Esophagus squamous epithelium (tissue), 5 donors: ENCODE measurements at places on chromosomes 6 and 20.
A peak's percentile ranks its signal among the peaks of the same experiment; 100 is the strongest.

DNA sequence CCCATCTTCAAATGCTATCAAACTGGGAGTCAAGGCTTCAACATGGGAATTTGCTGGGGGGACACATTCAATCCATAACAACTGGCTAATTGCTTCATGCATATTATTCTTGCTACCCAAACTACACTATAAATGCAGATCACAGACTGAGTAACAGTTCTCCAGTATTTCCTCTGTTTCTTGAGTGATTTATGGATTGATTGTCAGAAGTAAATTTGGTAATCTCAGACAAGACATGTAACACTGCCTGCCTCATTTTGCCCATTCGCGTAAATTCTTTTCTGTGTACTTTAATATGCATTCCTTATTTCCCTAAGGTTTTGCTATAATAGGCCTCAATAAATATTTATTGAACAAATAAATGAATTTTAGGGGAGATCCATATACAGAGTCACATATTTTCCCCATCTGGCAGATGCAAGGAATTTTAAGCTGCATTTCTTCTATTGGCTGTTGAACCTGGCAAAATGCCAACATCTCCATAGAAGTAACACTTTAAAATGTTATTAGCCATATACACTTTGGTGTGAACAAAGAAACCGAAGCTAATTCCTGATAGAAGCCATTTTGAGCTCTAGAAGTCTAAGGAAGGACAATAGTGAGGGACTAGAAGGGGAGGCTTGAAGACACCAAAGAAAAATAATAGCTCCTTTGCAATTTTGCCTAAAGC is 98.2 kb downstream of the QRSL1 start:
- H3K36me3 ChIP-seq = no peaks in the 10 kb centered on the region
- no peaks in the 10 kb centered on the region for H3K27me3 ChIP-seq
- H3K4me1 ChIP-seq = no peaks in the 10 kb centered on the region
- no peak for DNase-seq
- H3K27ac ChIP-seq = no peak overlapping the region
- H3K4me3 ChIP-seq = no peak overlapping the region

- no peaks in the 10 kb centered on the region for H3K27me3 ChIP-seq
- no peak overlapping the region for H3K27ac ChIP-seq
- H3K4me3 ChIP-seq = no peak overlapping the region
Measured at GRCh38 chr6:63525186-63525878, 46.9 kb upstream of the LOC128125822 start.

DNA sequence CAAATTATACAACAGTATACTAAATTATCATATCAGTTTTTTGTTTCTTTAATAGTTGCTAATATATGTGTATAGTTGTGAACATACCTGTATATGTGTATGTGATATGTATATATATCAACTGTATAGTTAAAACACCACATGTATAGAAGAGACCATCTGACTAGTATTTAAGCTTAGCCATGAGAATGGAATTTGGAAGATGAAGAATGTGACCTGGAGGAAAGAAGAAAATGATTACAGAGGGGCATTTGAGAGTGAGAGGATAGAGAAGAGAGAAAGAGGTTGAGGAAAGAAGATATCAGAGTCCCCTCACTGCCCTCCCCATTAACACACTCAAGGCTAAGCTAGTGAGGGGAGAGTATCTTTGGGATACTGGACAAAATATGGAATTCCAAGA is 335.9 kb downstream of the BCKDHB start:
- DNase-seq = no peak
- no peaks in the 10 kb centered on the region for H3K27me3 ChIP-seq
- no peaks in the 10 kb centered on the region for H3K36me3 ChIP-seq
- no peak overlapping the region for H3K4me3 ChIP-seq
- H3K4me1 ChIP-seq = no peaks in the 10 kb centered on the region

DNA sequence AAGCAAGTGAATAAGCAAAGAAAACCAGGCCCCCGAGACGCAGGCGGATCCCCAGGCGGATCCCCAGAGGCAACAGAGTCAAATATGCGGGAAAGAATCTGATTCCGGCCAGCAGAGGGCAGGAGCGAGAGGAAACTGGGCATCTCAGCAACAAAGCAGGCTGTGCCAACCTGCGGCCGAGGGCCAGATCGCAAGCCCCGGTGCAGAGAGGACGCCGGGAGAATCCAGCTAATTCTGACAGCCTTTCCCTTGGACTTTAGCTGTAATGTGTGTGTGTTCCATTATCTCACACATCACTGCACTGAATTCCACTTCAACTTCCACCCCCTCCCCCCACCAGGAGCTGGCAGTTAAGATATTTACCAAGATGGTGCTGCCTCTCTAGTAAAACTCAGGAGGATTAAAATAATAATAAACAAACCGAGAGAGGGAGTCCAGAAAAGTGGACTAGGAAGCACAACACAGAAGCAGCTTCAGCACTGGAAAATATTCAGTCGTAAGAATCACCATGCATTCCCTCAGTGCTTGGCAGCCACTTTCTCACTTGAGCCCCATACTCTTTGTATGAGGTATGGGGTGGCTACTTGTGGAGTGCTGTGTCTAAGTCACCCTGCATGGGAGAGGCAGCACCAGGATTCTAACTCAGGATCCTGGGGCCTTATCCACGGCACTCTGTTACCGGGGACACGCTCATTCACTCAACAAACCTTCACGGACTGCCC is 66.2 kb upstream of the SNX9 start:
- DNase-seq = peak; percentile 26
- H3K4me3 ChIP-seq = no peak overlapping the region
- no peaks in the 10 kb centered on the region for H3K36me3 ChIP-seq
- H3K27ac ChIP-seq = peak overlapping the region; percentile 48
- H3K27me3 ChIP-seq = no peaks in the 10 kb centered on the region
- peaks cover 22% of the 10 kb centered on the region for H3K4me1 ChIP-seq

GRCh38 chr6:26342106-26343004 is 22.6 kb upstream of the BTN3A2 start:
- DNase-seq = no peak
- H3K4me3 ChIP-seq = peak overlapping the region; percentile 5
- H3K36me3 ChIP-seq = no peaks in the 10 kb centered on the region

DNA sequence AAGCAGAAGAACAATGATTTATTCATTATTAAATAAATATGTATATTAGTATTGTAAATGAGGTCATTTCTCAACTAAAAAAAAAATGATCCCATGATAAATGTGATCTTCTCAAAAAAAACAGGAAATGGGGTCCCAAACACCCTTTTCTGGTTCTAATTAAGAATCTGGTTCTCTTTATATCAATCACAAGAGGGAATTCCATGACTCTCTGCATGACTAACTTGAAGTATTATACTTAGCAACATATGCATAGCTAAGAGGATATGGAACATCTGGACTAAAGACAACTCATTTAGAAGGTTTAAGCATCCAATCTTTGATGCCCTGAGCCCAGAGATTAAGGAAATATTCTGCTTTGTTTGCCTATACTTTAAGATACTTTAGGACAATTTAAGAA is 89.7 kb upstream of the EMILIN3 start:
- H3K4me1 ChIP-seq = no peaks in the 10 kb centered on the region
- DNase-seq = no peak
- no peak overlapping the region for H3K27ac ChIP-seq
- no peaks in the 10 kb centered on the region for H3K27me3 ChIP-seq
- no peak overlapping the region for H3K4me3 ChIP-seq

- no peaks in the 10 kb centered on the region for H3K4me1 ChIP-seq
- DNase-seq = no peak
- no peak overlapping the region for H3K27ac ChIP-seq
- H3K27me3 ChIP-seq = no peaks in the 10 kb centered on the region
Measured at GRCh38 chr6:98747273-98747672, 87.1 kb upstream of the POU3F2 start.

- H3K36me3 ChIP-seq = no peaks in the 10 kb centered on the region
- DNase-seq = no peak
- H3K27ac ChIP-seq = no peak overlapping the region
Measured at GRCh38 chr6:3529232-3529631, 72.4 kb upstream of the SLC22A23 start.

GRCh38 chr20:20207291-20207690 is 155.0 kb downstream of the CFAP61 start:
- H3K4me1 ChIP-seq = no peaks in the 10 kb centered on the region
- H3K27me3 ChIP-seq = no peaks in the 10 kb centered on the region
- no peak overlapping the region for H3K27ac ChIP-seq
- H3K36me3 ChIP-seq = no peaks in the 10 kb centered on the region
- H3K4me3 ChIP-seq = no peak overlapping the region
- DNase-seq = no peak

- no peaks in the 10 kb centered on the region for H3K27me3 ChIP-seq
- H3K4me1 ChIP-seq = peaks cover 63% of the 10 kb centered on the region
- no peak for DNase-seq
- H3K4me3 ChIP-seq = peak overlapping the region; percentile 74
- H3K36me3 ChIP-seq = no peaks in the 10 kb centered on the region
Measured at GRCh38 chr20:46088409-46089166, 1.2 kb downstream of the NCOA5 start.
